ENCODE measurements at places on chromosomes 13 and 19.

GRCh38 chr19:42420055-42420544 lies 7.1 kb downstream of the LIPE start:
- DNase-seq, result peak; percentile 72

DNA sequence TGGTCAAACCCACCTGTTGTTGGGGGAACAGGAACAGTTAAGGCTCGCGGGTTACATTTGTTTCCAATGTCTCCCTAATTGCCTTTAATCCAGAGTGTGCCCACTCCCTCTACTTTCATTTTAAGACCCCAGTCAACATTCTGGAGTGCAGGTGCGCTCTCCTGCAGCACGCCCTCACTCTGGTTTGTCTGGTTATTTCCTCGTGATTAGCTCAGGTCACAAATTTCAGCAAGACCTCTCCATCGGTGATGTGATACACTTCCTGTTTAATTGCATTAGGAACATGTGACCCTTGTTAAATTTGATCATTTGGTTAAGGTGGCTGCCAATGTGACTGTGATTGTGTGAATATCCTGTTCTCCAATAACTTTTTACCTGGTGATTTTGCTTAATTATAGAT lies 53.0 kb downstream of the TEX29 start:
- DNase-seq, result no peak

GRCh38 chr19:23437901-23438300 lies 42.6 kb upstream of the ZNF91 start:
- no peak for DNase-seq

- no peak for DNase-seq
These were observed 81.3 kb downstream of the SLC7A1 start for GRCh38 chr13:29513981-29514719.

DNA sequence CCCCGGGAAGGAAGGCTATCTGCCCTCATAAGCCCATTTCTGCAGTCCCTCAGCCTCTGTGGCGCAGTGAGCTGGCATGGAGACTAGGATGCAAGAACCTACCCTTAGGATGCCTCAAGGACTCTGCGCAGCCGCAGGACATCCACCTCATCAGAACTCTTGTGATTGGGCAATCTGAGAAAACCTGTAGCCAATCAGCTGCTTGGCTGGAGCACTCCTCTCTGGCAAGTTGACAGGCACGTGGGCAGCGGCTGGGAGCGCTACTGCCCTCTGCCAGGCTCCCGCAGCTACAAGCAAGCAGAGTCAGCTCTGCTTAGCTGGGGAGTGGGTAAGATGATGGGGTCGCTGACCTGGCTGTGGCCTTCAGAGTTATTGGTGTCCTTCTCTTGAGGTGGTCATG lies 1.5 kb upstream of the ECSIT start:
- DNase-seq, result peak; percentile 34

DNA sequence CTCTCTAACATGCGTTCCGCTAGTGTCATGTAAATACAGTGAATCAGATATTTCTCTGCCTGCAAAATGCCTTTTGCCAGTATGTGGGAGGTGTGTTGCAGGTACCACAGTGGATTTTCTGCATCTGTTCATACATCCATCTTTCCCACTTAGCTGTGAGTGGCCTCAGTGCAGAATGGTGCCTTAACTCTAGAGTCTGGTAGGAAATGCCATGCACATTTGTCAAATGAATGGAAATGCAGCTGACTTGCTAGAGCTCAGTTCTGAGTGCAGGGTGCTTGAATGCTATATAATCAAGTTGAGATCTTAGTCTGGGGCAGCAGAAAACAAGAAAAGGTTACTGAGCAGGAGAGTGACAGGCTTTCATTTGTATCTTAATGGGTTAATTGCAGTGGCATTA lies 68.2 kb downstream of the LRCH1 start:
- no peak for DNase-seq

DNA sequence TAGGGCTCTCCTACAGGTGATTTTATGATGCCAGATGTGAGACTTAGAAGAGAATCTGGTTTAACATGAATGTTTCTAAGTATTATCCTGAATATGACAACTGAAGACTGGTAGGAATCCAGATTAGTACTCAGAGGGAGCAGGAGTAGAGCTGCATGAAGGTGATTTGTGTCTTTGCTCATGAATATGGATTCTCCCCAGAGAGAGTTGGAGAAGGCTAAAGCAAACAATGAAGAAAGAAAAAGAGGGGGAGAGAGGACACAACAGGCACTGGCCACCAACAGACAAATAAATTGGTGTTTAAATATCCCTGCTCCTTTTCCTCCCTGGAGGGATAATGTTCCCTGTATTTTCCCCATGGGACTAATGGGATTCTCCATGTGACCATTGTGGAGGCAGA lies 427.0 kb upstream of the KLF12 start:
- DNase-seq, result no peak

DNA sequence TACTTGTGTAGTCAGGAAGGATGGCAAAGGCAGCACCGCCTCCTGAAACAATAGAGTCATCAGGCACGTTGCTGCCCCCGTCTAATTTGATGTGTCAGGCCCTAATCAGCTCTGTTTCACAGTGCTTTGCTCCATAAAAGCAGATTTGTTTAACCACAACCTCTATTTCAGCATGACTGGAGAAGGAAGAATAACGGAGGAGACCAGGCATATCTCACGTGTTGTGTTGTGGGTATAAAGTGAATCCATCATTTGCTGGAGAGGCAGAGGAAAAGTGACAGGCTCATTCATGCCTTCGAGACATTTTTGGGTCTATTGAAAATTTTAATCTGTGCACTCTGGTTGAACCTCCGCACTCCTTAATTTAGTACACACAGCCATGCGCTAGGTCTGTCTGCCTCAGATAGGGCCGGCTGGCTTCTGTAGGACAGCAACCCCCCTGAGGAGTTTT lies 940.4 kb upstream of the SLC10A2 start:
- no peak for DNase-seq

DNA sequence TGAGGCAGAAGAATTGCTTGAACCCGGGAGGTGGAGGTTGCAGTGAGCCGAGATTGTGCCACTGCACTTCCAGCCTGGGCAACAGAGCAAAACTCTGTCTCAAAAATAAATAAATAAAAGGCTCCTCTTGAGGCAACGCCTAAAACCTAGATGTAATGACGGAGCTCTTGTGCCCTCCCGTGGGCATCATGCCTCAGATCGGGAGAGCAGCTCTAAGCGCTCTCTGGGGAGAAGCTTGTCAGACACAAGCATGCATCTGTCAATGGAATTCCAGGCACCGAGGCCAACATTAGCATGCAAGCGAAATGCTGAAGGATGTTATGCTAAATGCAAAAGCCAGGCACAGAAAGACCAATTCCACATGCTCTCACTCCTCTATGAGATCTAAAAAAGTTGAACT lies 45.6 kb upstream of the MRI1 start:
- DNase-seq, result no peak

- no peak for DNase-seq
These were observed 436.7 kb downstream of the EFNB2 start for GRCh38 chr13:106098778-106099177.

DNA sequence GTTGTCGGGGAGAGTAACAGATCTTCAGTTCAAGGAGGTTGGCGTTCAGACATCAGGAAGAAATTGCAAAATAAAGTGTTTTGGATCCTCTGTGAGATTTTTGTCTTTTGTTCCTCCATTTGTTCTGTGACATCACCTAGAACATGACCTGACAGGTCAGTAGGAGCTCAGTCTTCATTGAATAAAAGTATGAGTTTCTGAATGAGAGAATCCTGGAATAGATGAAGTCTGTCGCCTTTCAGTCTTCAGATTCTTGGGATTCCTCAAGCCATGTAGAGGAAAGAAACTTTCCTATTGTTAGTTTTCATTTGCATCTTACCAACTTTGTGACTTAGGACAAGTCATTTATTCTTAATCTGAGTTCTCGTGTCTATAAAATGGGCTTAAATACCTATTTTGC lies 14.4 kb downstream of the ARHGAP35 start:
- DNase-seq, result no peak

DNA sequence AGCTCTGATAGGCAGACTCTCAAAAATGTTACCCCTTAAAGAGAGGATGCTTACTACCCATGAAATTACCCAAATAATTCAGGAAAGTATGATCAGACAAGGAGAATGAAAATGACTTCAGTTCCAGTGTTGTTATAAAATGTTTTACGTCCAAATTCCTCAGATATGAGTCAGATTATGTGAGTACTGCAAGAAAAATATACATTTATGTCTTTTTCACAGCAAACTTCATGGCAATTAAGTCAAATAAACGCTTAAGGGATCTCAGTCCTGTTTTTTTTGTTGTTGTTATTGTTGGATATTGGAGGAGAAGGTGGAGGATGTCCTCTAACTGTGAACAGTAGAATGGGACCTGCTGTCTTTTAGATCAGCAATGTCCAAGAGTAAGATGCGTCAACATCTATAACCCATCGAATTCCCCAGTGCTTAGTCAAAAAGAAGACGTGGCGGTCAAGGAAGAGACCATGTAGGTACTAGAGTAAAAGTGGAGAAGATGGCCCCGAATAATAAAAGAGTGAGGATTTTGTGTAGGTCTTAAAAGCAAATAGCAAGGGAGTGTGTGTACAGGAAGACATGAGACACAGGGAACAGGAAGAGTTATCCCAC lies 215.4 kb upstream of the IRS2 start:
- DNase-seq, result no peak

GRCh38 chr13:25764378-25764777 lies 287.4 kb downstream of the SHISA2 start:
- no peak for DNase-seq

DNA sequence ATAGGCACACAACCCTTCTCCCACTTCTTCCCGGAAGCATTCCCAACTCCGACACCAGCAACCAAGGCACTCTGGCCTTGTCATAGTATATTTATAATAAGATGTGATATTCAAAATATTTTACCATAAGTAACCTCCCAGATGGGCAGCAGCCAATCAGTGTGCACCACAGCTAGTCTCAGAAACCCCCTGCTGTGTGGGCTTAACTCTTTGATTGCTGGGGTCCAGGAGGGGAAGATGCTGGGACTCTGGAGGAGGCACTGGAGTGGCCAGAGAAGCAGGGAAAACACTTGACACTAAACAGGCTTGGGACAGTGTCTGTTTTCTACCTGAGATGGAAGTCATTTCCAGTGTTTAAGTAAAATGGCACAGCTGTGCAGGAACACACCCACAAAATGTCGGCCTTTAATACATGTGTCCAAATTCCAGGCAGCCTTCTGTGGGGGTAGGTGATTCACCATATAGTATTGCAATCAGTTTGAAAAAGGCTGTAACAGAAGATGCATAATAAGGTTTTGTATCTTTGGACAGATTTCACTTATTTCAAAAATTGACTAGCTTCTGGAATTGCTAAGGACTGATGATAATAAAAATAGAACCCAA lies 100.7 kb downstream of the MBNL2 start:
- no peak for DNase-seq

GRCh38 chr19:2345076-2345475 lies 15.0 kb upstream of the TMPRSS9 start:
- DNase-seq, result no peak

GRCh38 chr19:9836021-9836420 lies 903 bp downstream of the PIN1 start:
- DNase-seq, result no peak

- DNase-seq, result no peak
These were observed 8.0 kb downstream of the RPL36 start for GRCh38 chr19:5697890-5698634.

GRCh38 chr13:38980750-38981078 lies 9.9 kb downstream of the STOML3 start:
- no peak for DNase-seq

GRCh38 chr19:42657556-42657955 lies 62.8 kb upstream of the CEACAM8 start:
- no peak for DNase-seq

- no peak for DNase-seq
These were observed 64.2 kb downstream of the ARHGAP35 start for GRCh38 chr19:46924874-46925547.

GRCh38 chr19:28823338-28823961 lies 389.5 kb downstream of the UQCRFS1 start:
- DNase-seq, result no peak

- DNase-seq, result no peak
These were observed 41.2 kb downstream of the USP12 start for GRCh38 chr13:27130223-27130978.

GRCh38 chr13:91797567-91797966 lies 399.1 kb downstream of the GPC5 start:
- no peak for DNase-seq

DNA sequence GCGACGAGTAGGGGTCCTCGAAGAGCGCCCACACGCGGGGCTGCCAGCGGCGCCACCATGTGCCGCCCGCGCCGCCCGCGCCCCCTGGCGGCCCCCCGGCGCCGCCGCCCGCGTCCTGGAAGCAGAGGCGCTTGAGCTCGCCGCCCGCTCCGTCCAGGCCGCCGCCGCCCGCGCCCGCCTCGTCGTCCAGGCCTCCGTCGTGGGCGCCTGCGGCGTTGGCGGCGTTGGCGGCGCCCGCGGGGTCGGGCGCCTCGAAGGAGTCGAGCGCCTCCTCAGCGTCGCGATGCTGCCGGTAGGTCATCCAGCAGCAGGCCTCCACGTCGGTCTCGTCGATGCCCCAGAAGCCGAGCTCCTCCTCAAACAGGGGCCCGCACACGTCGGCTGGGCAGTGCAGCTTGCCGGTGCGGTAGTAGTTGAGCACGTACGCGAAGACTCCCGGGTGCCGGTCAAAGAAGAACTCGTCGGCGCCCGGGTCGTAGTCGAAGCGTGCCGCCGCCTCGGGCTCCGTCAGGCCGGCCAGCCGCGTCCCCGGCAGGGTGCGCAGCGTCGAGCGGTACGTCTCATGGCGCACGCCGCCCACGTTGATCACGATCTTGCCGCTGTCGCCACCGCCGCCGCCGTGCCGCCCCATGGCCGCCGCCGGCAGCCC lies 829 bp downstream of the KCNC3 start:
- no peak for DNase-seq

- DNase-seq, result peak; percentile 65
These were observed 843 bp downstream of the ANO8 start for GRCh38 chr19:17333611-17334413.

DNA sequence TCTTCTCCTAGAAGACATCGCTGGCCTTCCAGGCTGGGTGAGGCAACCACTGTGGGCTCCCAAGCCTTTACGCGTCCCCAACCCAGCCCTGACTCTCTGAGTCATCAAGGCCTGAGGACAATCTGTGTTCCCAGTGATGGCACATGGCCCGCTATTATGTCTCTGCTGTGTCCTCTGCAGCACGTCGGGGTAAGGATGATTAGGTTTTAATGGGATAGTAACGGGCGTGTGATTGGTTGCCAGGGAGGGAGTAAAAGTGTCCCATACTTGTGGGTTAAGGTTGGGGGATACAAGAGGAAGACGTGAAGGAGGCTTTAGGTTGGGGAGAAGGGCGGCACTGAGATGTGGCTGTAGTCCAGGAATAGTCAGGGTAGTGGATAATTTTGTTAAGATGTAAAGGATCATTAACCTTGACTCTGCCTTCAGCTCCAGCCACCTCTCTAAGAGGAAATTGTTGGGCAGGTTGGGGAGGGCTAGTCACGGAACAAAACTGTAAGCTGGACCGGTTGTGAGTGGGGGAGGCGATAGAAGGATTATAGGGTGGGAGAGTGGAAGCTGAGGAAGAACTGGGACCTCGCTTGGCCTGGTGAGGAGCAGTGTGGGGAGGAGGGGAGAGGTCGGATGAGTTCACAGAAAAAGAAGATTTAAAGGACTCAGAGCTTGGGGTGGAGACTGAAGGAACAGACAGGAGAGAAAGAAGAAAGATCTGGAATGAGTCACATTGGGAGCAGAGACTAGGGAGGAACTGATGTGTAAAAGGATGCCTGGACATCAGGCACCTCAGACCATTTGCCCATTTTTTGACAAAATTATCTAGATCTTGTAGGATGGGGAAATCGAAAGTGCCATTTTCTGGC lies 27.9 kb upstream of the IGFL1 start:
- no peak for DNase-seq

GRCh38 chr13:98201984-98202383 lies 24.9 kb upstream of the RNF113B start:
- no peak for DNase-seq

- DNase-seq, result no peak
These were observed 34.7 kb downstream of the PHF11 start for GRCh38 chr13:49530457-49530856.

All from stimulated activated CD4-positive, alpha-beta T cell treated with anti-CD3 and anti-CD28 coated beads, Interleukin-2, amount 100 ng/mL, for 48 hours (primary cell).